ENCODE measurements at places on chromosomes 11 and 22.
A peak's percentile ranks its signal among the peaks of the same experiment; 100 is the strongest.

GRCh38 chr11:104841973-104842525 lies 56.2 kb downstream of the CASP12 start:
- no peak for DNase-seq

- no peak for DNase-seq
Measured at GRCh38 chr11:34150494-34151151, 45.2 kb downstream of the NAT10 start.

DNA sequence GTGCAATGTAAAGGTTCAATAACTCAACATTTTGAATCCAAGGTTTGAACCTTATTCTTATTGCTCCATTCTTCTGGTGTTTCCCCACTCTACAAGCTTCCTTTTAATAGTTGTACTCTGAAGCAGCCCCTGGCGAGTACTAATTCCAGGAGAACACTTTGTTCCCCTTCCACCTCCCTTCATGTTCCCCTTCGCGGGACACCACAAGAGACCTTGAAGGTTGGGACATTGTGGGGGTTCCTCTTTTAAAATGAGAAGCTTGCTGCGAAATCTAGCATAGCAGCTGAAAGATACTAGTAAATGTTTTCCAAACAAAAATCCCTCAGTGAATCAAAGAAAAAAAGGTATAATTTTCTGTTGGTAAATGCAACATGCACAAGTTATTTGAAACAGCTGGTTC lies 626.3 kb upstream of the LRRC4C start:
- no peak for DNase-seq

DNA sequence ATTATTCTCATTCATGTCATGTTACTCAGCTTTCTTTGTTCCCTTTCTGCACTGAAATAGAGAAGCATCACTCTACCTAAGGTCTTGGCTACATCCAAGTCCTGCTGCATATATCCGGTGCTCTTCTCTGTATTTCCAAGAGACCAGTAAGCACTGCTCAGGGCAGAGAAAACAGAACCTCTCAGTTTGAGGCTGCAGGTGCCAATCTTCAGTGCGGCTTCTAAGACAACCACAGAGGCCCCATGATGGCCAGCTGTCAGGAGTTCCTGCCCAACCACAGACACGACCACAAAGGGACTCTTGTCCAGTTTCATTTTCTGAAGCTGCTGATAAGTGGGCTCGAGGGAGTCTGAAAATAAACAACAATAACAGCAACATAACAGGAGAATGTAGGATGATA lies 378.4 kb upstream of the PITPNB start:
- no peak for DNase-seq

GRCh38 chr11:67371189-67371910 lies 2.0 kb downstream of the CLCF1 start:
- no peak for DNase-seq

- no peak for DNase-seq
Measured at GRCh38 chr11:105468154-105468553, 141.7 kb upstream of the GRIA4 start.

- DNase-seq = no peak
Measured at GRCh38 chr11:73652046-73652730, 5.8 kb downstream of the PLEKHB1 start.

- no peak for DNase-seq
Measured at GRCh38 chr11:17186932-17187692, 20.7 kb downstream of the PIK3C2A start.

GRCh38 chr11:70122490-70123198 lies 44.5 kb downstream of the ANO1 start:
- no peak for DNase-seq

DNA sequence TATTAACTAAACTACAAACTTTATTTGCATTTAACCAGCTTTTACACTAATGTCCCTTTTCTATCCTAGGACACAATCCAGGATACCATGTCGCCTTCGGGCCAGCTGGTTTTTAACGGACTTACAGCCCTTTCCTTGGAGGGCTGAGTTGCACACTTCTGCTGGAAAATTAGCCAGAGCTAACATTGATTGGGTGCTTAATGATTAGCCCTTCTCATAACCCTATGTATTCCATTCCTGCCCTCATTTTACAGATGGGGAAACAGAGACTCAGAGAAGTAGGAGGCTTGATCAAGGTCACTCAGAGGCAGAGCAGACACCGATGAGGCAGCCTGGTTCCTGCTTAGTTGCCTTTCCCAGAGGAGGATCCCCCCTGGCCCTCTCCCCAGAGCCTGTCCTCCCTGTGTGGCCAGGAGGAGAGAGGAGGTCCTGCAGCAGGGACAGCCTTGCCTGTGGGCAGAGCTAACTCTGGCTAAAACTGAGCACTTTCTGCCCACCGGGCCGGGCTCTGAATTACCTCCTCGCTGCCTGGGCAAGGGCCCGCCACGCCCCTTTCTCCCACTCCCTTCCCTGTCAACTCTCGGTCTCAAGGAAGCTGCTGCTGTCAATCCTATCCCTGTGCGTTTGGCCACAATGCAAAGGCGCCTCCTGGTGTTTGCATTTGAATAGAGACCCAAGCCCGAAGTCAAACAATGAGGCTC lies 59.6 kb upstream of the PAX6 start:
- DNase-seq = no peak

DNA sequence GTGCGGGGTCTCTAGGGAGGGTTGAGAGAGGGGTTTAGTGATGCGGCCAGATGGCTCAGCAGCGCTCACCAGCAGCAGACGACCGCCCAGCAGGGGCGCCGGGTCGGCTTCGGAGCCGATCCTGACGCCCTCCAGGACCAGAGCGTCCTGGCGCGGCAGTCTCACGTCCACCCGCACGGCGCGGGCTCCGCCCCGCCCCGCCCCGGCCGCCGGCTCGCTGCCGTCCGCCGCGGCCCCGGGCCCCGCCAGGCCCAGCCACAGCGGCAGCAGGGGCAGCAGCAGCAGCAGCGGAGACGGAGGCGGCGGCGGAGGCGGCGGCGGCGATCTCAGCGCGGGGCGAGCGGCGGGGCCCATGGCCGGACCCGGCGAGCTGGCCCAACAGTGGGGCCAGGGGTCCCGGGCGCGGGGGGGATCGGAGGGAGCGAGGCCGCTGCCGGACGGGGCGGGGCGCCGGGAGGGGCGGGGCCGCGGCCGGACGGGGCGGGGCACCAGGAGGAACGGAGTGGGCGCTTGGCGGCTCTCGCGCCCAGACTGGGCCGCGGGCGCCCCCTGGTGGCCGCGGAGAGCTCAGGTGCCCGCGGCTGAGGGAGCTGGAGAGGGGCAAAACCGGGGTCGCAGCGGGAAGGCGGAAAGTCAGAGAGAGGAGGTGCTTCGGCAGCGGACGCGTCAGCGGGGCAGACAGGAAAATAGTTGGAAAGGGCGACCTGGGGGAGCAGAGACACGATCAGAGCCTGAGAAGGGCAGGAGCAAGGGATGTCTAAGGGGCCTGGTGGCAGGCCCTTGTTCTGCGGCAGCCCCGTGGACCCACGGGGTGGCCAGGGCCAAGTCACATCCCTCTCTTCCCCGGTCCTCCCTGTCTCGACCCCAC lies at the start of gene RNF215:
TSS of gene RNF215 (minus strand) at position 452 of the 868 bp plus-strand sequence. CDS start at position 354, 98 bp downstream.
- DNase-seq = peak; percentile 59
